Nucleus accumbens (tissue), 56 donors: ENCODE measurements at places on chromosomes 6 and 20.

GRCh38 chr6:155126727-155127439 lies 131.8 kb downstream of the TIAM2 start:
- DNase-seq = no peak

- DNase-seq = no peak
These were observed 17.2 kb downstream of the LAMP5 start for GRCh38 chr20:9531581-9531980.

DNA sequence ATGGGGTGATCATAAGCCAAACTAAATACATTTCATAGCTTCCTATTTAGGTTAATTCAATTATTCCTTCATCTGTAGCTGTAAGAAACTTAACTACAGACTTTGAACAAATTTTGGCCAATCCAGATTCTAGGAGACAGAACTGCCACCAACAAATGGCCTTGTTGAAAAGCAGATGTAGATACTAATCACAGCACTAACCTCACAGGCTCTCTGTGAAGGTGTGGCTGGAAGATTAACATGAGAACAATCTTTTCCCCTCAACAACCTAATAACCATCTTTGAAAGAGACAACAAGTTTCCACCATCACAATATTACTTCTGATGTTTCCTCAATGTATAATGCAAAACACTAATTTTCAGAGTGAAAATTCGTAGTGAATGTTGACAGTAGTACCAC lies 87.8 kb downstream of the SESN1 start:
- no peak for DNase-seq

DNA sequence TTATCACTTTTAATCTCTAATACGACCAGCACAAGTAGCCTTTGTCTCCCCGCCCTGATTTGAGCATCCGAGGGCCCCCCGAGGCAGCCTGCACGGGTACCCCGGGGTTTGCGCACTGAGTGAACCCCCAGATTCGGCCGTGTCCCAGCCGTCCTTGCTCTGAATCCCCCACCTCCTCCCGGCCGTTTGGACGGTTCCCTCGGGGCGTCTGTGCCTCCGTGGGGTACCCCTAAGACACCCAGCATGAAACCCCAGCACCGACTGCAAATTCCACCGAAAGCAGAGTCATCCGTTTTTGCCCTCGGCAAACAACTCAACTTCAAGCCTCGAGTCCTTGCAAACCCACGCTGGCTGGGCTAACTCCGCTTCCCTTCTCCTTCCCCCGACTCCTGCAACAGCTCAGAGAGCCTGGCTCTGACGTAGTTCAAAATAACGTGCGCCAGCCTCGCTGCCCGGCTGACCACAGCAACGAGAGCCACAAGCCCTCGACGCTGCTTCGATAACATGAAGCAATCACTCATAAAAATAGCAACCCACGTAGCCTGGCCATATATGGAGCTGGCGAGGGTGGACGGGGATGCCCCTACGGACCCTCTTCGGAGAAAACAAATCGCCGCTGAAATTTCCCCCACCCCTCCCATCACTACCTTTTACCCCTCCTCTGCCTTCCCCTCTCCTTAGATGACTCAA lies 764 bp upstream of the SNAP25 start:
- DNase-seq = peak; percentile 44

GRCh38 chr6:126963077-126963809 lies 155.2 kb upstream of the RSPO3 start:
- DNase-seq = no peak

- DNase-seq = no peak
These were observed 548 bp downstream of the SALL4 start for GRCh38 chr20:51801823-51802123.

DNA sequence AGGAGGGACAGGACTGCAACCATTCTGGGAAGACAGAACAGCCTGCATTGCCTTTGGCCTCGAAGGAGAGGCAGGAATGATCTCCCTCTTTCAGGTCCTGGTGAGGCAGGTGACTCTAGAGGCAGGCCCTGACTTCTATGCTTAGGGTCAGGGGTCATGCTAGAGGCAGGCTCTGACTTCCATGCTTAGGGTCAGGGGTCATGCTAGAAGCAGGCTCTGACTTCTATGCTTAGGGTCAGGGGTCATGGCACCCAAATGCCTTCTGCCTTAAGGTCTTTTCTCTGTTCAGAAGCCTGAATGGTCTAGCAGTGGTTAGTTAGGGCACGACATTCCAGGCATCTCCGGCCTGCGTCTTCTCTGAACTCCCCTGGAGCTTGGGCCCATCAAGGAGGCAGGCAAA lies 35.1 kb upstream of the AAR2 start:
- DNase-seq = no peak

- no peak for DNase-seq
These were observed 9.0 kb upstream of the BTN3A1 start for GRCh38 chr6:26392932-26393636.

- DNase-seq = no peak
These were observed 545.4 kb upstream of the FLRT3 start for GRCh38 chr20:14882846-14883245.

- no peak for DNase-seq
These were observed 37.9 kb upstream of the PCMTD2 start for GRCh38 chr20:64217539-64218221.

DNA sequence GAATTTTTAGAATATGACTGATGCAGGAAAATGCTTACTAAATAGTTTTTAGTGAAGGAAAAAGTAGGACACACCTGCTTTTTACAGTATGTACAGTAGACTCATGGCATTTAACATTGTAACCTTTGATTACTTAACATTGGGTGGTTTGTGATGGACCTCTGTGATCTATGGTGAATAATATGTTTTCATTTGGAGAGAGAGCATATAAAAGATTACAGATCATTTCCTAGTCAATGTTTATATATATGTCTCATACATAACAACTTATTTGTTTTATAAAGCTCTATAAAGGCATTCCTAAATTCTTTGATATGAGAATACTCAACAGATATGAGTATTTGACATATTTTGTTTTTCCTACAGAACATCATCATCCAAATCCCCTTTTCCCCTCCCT lies 129.3 kb upstream of the PDE7B start:
- DNase-seq = no peak

GRCh38 chr6:39772559-39773273 lies 19.5 kb upstream of the DAAM2 start:
- no peak for DNase-seq

DNA sequence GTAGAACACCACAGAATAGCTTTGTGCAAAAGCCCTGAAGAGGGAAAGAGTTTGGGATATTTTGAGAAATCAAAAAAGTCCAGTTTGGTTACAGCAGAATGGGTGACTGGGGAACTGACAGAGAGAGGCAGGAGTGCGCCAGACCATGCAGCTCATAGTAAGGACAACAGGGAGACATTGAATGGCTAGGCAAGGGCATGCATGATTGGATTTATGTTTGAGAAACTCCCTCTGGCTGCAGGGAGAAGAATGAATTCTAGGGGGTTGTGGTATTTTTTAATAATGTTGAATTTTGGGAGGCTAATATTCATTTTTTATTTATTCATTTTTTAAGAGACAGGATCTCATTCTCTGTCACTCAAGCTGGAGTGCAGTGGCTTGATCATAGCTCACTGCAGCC lies 49.9 kb downstream of the TGM2 start:
- no peak for DNase-seq
